CD4-positive, alpha-beta T cell treated with Interleukin-15 for 1 hour (primary cell): ENCODE measurements at places on chromosomes 5 and 9.

- no peak for DNase-seq
Measured at GRCh38 chr9:99680191-99680590, 141.5 kb upstream of the NR4A3 start.

GRCh38 chr5:16306812-16307211, 127.2 kb upstream of the MARCHF11 start:
- no peak for DNase-seq

DNA sequence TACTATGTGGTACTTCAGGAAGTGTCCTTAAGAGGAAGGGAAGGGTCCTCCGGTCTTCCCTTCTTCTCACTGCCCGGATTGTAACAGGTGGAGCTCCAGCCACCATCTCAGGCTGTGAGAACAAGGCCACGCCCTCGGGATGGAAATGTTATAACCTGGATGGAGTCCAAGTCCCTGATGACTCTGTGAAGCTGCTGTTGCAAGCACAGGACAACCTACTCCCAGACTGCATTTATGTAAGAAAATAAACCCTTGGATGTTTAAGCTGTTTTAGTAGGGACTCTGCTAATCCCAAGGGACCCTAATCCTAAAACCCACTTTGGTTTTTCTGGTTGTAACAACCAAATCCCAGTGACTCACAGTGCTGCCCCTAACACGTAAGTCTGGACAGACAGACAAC, 221.6 kb downstream of the ACTL7B start:
- no peak for DNase-seq

DNA sequence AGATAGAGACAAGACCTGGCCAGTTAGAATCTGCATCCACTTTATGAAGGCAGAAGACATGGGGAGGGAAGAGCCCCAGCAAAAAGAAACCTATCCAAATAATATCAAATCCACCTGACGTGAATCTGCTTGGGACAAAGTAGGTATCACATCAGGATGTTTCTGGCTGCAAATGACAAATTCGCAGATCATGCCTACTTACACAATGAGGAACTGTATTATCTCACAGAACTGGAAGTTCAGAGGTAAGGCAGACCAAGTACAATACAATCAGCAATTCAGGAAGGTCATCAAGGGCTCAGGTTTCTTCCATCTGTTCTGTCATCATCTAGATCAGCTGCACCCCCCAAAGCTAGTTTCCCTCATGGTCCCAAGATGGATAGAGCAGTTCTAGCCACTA, 13.2 kb upstream of the NR4A3 start:
- DNase-seq: no peak

DNA sequence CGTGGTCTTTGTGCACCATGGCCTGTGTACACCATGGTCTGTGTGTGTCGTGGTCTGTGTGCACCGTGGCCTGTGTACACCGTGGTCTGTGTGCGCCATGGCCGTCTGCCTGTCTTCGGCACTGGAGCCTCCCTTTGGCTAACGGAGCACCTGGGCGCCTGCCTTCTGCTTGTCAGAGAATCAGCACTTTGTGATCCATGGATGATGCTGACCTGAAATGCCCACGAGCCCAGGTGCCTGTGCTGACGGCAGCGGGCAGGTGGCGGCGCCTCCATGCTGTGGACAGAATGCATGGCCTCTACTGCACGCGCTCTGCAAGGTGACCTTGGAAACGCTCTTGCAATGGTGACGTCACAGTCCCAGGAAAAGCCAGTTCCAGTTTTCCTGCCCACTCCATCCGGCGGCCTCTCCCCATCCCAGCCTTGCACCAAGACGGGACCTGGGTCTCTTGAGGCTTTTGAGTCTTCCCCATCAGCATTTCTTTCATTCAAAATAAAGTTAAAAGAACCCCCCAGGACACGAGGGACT, 14.6 kb downstream of the LCN9 start:
- DNase-seq: no peak

GRCh38 chr5:141765896-141766551, 84.0 kb upstream of the ARAP3 start:
- no peak for DNase-seq

DNA sequence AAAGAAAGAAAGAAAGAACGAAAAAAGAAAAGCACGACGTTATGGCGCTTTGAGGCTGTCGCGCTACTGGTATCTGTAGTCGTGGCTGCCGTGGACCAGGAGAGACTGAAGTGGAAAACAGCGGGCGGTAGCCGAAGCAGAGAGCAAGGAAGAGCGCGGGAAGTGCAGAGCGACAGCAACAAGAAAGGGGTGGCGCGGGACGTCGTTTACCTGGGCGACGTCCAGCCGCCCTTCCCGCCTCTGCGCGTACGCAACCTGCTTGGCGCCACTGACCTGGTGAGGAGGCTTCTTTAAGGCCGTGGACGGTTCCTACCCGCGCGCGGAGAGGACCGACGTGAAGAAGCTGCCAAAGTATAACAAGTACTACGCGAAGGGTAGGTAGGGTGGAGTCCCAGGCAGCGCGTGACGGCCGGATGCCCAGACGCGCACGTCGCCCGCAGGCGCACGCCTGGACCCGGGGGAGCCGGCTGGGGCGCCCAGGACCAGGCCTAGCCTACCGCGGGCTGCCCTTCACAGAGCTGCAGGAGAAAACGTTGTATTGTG, 15.4 kb downstream of the CCL28 start:
- DNase-seq: peak; percentile 61

DNA sequence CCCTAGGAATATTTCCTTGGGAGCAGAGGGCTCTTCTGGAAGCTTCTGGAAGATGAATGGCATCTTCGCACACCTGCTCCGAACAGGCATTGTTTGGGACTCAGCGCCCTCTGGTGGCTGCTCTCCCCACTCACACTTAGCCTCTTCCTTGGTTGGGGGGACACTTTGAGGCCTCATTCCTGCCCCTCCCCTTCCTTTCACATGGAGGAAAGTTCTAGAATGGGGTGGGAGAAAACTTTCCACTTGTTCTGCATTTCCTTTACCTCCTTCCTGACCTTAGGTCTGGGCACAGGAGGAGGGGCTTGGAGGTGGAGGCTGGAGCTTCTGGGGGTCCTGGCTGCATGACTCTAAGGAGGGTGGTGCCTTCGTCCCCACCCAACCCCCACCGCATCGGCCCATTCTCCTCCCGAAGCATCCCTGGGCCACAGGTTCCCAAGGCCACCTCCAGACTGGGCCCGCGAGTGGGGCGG, 19.3 kb upstream of the SMIM32 start:
- DNase-seq: no peak

DNA sequence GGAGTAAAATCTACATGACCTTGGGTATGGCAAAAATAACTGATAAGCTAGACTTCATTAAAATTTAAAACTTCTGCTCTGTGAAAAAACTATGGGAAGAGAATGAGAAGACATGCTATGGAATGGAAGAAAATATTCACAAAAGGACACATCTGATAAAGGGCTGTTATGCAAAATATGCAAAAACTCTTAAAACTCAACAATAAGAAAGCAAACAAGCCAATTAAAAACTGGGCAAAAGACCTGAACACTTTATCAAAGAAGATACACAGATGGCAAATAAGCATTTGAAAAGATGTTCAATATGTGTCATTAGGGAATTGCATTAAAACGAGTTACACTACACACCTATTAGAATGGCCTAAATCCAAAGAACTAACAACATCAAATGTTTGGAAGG, 439.5 kb downstream of the EFNA5 start:
- DNase-seq: no peak

GRCh38 chr5:42321785-42322184, 101.5 kb upstream of the GHR start:
- DNase-seq: no peak

- no peak for DNase-seq
Measured at GRCh38 chr5:81222285-81222684, 10.8 kb upstream of the CKMT2 start.

DNA sequence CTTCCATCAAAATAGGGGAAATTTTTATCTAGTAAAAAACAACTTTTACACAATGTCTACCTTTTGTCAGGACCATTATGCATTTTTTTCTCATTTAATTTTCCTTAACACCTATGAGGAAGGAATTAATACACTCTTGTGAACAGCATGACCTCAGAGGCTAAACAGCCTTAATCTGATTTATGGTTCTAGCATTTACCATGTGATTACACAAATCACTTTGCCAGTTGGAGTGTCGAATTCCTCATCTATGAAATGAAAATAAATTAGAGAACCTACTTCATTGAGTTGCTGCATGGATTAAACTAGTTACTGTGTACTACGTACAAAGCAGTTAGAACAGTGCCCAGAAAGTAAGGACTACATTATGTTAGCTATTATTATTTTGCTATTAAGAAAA, 187.7 kb upstream of the MPDZ start:
- DNase-seq: no peak

- DNase-seq: no peak
Measured at GRCh38 chr9:72931437-72931836, 21.4 kb downstream of the ALDH1A1 start.

DNA sequence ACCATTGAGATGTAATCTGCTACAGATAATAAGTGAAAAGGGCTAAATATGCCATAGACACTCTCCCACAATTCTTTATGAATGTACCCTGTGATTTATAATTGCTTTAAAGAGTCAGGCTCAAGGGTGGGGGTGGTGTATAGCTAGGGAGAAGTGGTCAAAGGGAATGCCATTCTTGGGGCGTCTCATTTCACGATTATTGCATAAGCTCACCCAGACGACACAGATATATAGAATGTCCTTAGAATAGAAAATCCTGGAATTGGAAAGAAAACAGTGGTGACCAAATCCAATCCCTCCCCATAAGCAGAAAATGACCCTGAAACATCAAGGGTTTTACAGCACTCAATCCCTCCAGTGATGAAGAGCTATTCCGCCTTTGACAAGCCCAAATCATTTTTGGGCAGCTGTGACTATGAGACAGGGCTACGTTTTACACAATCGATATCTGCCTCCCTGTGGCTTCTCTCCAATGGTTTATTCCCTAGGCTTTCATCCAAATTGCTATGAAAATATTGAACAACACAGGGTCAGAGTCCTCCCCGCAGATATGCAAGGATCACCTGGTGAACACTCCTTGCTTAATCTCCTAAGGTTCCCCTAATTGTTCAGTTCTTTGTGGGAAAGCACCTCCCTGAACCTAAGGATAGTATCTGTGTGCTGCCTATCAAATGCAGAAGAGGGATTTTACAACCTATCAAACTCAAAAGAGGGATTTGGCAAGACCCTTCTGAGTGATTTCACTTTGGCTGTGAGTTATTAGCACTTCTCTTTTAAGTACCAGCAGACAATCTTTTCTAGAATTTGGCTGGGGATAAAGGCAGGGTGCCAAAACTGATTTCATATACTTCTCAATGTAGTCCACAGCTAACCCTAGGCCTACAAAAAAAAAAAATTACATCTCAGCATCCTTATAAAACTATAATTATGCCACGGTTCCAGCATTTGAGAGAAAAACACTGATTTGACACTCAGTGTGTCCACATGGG, 144.9 kb upstream of the CDH6 start:
- DNase-seq: no peak

DNA sequence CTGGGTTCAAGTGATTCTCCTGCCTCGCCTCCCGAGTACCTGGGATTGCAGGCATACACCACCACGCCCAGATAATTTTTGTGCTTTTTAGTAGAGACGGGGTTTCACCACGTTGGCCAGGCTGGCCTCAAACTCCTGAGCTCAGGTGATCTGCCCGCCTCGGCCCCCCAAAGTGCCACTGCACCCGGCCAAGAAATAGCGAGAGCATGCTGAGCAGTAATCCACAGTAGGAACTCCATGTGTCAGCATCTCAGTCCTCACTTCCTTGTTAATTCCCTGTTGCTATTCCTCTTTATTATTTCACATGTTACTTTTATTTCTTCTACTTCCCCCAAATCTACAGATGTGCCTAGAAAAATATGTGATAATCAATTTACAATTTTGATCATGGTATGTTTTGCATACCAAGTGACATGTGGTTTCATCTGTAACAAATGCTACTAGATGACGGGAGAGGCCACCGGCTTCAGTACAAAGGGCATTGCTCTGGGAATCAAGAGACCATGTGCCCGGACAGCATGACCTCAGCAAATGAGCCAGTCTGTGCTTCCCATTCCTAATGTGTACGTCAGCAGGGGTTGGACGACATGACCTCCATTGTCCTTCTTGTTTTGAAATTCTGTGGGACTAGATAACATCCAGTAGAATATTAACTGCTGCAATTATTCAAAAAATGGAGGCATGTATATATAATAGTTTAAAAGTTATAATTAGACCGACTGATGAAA, 61.6 kb downstream of the FNBP1 start:
- no peak for DNase-seq

GRCh38 chr9:99973455-99973854, 67.0 kb downstream of the STX17 start:
- DNase-seq: no peak

GRCh38 chr5:155004138-155004744, 9.3 kb upstream of the KIF4B start:
- no peak for DNase-seq

DNA sequence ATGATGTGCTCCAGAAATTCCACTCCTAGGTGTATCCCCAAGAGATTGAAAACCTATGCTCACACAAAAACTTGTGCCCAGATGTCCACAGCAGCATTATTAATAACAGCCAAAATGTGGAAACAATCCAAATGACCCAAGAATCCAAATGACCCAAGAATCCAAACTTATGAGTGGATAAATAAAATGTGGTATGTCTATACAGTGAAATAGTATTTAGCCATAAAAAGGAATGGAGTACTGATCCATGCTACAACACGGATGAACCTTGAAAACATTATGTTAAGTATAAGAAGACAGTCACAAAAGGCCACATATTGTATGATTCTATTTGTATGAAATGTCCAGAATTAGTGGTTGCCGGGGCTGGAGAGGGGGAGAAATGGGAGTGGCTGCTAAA, 80.3 kb downstream of the PSD2 start:
- no peak for DNase-seq

- DNase-seq: no peak
Measured at GRCh38 chr5:106454651-106455415, 1215.9 kb downstream of the EFNA5 start.

GRCh38 chr5:54655761-54656160, 138.2 kb downstream of the SNX18 start:
- DNase-seq: no peak

- no peak for DNase-seq
Measured at GRCh38 chr9:86039991-86040860, 59.1 kb downstream of the GOLM1 start.

DNA sequence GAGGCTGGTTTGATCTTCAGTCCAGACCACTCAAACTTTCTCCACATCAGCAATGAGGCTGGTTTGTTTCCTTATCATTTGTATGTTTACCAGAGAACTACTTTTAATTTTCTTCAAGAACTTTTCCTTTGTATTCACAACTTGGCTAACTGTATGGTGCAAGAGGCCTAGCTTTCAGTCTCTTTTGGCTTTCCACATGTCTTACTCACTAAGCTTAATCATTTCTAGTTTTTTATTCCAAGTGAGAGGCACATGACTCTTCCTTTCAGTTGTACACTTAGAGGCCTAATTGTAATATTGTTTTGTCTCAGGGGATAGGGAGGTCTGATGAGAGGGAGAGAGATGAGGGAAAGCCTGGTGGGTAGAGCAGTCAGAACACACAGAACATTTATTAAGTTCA, 554.0 kb upstream of the ARRDC3 start:
- no peak for DNase-seq

DNA sequence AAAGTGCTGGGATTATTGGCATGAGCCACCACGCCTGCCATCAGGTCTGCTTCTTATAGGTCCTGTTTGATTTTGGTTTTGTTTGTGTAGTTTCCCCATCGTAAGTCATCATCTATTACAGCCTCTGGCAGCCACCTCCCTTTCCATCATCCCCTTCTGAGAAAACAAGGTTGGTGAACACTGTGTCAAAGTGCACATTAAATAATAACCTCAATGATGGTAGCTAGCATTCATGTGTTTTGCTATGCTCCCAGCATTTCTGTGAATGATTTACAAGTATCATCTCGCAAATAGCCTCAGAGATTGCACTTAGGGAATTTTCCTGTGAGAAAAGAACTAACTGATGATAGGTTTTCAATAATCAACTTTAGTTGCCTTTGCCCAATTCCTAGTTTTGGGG, 9.9 kb downstream of the PRUNE2 start:
- DNase-seq: no peak
